ENCODE measurements at places on chromosomes 7 and 10.

DNA sequence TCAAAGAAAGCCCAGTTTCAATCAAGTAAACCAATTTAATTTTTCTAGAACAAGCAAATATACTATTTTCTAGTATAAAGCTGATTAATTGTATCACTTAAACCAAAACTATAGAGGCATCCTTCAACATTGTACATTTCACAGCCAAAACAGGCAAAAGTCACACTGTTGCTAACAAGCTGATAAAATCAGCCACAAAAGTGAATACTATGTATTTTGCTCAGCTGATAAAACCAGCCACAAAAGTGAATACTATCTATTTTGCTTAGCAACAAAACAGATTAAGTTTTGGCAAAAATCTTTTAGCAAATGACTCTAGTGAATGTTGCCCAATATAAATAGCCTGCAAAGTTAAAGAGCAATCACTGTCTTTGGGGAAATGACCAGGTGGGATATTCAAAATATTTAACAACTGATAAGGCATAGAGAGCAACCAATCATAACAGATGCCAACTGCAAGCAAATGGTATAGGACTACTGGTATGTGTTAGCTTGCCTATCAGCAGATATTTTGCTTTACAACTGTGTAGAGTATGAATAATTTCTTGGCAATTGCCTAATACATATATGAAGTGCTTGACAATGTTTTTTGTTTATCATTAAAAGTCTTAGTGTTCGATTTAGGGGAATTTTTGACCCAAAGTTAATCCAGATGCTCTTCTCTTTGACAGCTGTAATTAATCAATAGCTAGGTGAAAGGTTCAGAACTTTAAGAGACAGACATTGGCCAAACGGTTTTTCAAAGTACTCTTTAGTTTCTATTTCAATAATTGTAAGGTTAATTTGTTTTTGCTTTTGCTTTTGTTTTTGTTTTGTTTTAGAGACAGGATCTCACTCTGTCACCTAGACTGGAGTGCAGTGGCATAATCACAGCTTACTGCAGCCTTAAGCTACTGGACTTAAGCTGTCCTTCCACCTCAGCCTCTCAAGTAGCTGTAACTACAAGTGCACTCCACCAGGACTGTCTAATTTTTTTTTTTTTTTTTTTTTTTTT is 44.4 kb upstream of the SP4 start:
- DNase-seq = no peak

DNA sequence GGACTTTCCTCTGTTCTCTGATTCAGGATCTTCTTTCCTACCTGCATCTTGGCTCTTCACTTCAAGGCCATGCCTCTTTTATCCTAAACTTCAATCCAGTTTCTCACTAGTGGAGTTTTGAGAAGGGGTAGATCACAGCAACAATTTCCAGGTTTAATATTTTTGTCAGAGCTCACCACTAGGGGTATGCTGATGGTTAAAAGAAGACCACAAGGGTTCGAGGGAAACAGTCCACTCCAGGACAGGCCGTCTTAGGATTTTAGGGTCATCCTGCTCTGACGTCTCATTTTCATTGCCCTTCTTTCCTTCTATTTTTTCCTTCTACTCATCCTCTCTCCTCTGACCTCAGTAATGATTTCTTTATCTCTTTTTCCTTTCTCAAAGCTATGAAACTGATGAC is 11.3 kb downstream of the STAG3 start:
- no peak for DNase-seq

DNA sequence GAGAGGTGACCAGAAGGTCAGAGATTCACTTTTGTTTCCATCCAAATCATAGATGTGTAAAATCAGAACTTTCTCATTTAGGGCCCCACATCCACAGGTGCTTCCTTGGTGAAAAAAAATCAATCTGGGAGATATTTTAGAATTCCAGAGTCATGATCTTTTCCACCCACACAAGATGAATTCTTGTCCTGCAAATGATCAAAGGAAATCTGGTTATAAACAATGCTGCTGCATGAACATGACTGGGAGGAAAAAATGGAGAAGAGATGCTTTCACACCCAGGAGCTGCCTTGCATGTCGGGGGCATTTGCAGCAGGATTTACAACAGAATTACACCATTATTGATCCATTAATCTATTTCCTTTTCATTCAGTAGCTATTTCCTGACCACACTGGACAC is 106.5 kb upstream of the TMEM72 start:
- DNase-seq = no peak

DNA sequence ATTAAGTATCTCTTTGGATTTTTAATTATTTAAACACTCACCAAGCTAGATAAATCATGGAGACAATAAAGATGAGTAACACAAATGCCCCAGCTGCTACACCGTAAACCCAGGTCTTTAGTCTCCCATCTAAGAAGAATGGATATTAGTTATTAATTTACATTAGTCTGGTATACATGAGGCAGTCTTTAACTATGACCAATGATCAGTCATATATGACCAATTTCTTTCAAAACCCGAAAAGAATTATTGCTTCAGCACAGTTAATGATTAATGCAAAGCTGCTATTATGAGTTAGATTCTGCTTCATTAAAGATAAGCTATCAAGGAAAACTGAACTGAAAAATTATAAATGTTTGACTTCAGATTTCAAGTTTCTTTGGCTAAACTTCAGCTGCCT is 402.9 kb downstream of the PHF14 start:
- no peak for DNase-seq

GRCh38 chr7:2043316-2044039 is 189.3 kb downstream of the MAD1L1 start:
- DNase-seq = no peak

- DNase-seq = peak; percentile 32
Observed at GRCh38 chr10:79243181-79244067, 103.8 kb upstream of the PPIF start.

Measured in NCI-H446 (cell line).